ENCODE measurements at places on chromosomes 12 and 14.

- no peak for DNase-seq
Measured at GRCh38 chr12:110821917-110822316, 24.9 kb upstream of the CCDC63 start.

DNA sequence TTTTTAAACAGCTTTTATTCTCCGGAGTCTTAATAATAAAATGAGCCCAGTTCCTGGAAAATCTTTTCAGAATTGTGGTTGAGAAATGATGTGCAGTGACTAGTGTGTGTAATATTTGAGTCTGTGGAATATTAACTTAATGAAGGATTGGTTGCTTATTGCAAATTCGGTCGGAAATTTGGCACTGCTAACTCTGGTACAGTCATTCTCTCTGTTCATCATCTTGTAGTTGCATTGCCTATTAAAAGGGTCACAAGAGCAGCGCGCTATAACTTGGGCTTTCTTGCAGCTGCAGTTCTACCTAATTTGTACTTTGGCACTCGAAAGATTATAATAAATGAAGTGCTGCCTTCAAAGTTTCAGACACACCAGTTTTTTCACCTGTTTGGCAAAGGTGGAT lies 146.0 kb downstream of the FLRT2 start:
- no peak for DNase-seq

DNA sequence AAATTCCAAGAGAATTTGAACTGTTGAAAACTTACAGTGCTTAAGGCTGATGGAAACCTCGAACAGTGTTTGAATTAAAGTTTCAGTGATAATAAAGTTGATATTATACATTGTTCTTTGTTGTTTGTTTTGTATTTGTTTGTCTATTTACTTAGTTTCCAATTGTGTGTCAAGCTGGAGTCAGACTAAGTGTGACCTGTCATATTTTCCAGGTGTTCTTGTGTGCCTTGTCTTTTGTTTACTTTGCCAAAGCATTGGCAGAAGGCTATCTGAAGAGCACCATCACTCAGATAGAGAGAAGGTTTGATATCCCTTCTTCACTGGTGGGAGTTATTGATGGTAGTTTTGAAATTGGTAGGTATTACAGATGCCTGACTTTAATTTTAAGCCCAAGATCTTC lies 6.0 kb downstream of the SLCO1C1 start:
- DNase-seq, result no peak

DNA sequence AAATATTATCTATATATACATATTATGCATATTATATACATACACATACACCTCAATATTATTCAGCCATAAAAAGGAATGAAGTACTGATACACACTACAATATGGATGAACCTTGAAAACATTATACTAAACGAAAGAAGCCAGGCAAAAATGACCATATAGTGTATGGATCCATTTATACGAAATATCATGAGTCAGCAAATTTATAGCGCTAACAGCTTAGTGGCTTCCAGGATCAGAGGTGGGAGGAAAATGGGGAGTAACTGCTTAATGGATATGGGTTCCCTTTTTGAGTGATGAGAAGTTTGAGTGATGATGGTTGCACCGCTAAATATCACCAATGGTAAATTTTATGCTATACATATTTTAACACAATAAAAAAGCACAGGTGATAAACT lies 32.7 kb downstream of the PTGER2 start:
- DNase-seq, result no peak

- DNase-seq, result no peak
Measured at GRCh38 chr14:21612324-21612723, 22.4 kb downstream of the OR10G2 start.

GRCh38 chr12:128612150-128612850 lies 211.5 kb downstream of the SLC15A4 start:
- no peak for DNase-seq

GRCh38 chr14:60905923-60906322 lies 75.0 kb downstream of the TRMT5 start:
- DNase-seq, result no peak

DNA sequence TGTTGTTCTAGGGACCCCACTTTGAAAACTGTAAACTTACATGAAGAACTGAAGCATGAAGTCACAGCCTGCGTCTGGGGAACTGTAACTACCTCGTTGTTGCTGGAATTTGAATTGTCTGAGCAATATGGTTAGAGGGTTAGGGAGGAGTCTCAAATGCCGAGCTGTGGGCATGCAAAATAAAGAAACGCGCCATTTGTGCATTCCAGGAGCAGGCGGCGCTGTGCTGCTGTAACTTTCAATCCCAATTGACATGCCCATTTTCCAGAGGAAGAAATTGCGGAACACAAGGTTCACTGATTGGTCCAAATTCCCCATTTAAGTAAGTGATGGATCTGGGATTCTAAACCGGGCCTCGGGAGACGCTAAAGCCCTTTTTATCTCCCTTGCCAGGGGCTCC lies 61.3 kb downstream of the ZNF664 start:
- no peak for DNase-seq

DNA sequence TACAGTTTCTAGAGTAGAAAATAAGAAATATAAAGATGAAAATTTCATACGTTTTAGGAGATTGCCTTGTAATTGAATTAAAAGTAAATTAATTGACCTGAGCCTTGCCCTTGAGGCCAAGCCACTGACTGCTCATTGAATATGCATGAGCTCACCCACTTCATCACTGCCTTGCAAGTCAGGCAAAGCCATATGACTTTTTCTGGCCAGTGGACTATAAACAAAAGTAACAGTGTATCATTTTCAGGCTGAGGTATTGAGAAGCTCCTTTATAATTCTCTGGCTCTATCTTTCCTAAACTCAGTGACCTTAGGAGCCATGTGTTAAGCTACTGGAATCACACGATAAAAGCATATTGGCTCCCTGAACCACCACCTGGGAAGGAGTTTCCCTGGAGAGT lies 369.3 kb downstream of the NUAK1 start:
- DNase-seq, result no peak

DNA sequence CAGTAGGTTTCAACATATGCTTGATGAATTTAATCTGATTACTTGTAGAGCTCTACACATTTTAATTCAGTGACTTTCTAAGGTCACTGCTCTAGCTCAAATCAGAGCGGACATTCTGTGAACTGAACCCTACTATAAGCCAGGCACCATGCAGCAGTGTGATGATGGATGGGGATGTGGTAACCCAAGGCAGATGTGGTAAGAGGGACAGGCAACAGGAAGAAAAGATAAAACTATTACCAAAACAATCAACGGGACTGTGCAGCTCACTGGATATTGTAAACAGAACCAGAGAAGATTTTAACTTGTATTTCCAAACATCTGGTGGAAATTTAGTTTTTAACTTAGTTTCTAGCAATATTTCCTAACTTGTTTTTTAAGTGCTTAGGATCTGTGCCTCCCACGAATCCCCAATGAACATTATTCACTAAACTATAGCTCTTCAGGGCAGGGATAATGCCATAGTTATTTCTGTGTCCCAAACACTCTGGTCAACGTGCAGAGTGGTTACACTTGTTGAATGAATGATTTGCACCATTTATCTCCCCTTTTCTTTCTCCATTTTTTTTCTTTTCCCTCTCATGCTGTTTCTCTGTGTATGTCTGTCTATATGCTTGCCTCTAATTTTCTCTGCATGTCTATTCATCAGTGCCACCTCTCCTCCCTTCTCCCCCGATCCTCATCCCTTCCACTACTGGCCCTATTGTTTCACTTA lies 3.0 kb downstream of the ERO1A start:
- no peak for DNase-seq

GRCh38 chr12:73935817-73936216 lies 601.8 kb upstream of the ATXN7L3B start:
- no peak for DNase-seq

DNA sequence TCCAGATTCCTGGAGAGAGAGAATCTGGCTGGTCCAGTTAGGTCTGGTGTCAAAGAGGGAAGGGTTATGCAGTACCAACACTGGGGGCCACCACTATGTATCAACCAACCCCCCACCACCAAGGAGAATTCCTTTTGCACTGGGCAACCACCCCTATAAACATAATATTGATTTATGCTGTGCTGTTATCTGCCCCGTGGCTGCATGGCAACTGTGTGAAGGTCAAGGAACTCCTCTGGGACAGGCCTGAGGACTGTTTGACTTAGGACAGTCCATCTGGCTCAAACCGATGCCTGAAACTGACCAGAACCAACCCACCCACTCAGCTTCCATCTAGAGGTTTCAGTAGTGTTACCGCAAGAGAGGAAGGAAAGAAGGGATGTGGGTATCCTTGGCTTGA lies 20.5 kb downstream of the PLEKHH1 start:
- DNase-seq, result no peak

- DNase-seq, result no peak
Measured at GRCh38 chr12:46185686-46186085, 83.2 kb downstream of the SLC38A1 start.

- DNase-seq, result no peak
Measured at GRCh38 chr12:106709068-106709511, 65.4 kb upstream of the RIC8B start.

GRCh38 chr12:59944177-59944576 lies 348.3 kb downstream of the SLC16A7 start:
- DNase-seq, result no peak

- DNase-seq, result no peak
Measured at GRCh38 chr14:85342858-85343607, 186.9 kb upstream of the FLRT2 start.

GRCh38 chr14:23640524-23641141 lies 4.5 kb downstream of the DHRS2 start:
- no peak for DNase-seq

GRCh38 chr14:98368221-98368620 lies 903.8 kb downstream of the BCL11B start:
- no peak for DNase-seq

GRCh38 chr12:75888399-75888798 lies 143.2 kb downstream of the PHLDA1 start:
- DNase-seq, result no peak

Measured in SJSA1 (cell line).